Stomach (tissue), 19 donors: ENCODE measurements at places on chromosomes 13 and 19. TPM values are rescaled to one million over a fixed set of nuclear protein-coding genes. Genes with fewer than 3 reads are reported as not detected.

CD70 gene
- not detected for total RNA-seq

GRCh38 chr13:88345171-88345847 lies 674.1 kb downstream of the SLITRK5 start:
- DNase-seq, result no peak

WDR87 gene
- not detected for total RNA-seq

GRCh38 chr19:38781058-38781457 lies 7.7 kb upstream of the LGALS7 start:
- no peak for DNase-seq

- DNase-seq, result no peak
Measured at GRCh38 chr19:1718420-1719291, 34.6 kb upstream of the ONECUT3 start.

LRRC63 gene
- total RNA-seq, result 0.73 TPM

DNA sequence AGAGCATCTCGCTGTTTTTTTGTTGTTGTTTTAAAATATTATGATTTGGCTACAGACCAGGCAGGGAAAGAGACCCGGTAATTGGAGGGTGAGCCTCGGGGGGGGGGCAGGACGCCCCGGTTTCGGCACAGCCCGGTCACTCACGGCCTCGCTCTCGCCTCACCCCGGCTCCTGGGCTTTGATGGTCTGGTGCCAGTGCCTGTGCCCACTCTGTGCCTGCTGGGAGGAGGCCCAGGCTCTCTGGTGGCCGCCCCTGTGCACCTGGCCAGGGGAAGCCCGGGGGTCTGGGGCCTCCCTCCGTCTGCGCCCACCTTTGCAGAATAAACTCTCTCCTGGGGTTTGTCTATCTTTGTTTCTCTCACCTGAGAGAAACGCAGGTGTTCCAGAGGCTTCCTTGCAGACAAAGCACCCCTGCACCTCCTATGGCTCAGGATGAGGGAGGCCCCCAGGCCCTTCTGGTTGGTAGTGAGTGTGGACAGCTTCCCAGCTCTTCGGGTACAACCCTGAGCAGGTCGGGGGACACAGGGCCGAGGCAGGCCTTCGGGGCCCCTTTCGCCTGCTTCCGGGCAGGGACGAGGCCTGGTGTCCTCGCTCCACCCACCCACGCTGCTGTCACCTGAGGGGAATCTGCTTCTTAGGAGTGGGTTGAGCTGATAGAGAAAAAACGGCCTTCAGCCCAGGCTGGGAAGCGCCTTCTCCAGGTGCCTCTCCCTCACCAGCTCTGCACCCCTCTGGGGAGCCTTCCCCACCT lies 183.3 kb downstream of the KDM4B start:
- no peak for DNase-seq
